ENCODE measurements at places on chromosomes 11 and 22.
A peak's percentile ranks its signal among the peaks of the same experiment; 100 is the strongest.

DNA sequence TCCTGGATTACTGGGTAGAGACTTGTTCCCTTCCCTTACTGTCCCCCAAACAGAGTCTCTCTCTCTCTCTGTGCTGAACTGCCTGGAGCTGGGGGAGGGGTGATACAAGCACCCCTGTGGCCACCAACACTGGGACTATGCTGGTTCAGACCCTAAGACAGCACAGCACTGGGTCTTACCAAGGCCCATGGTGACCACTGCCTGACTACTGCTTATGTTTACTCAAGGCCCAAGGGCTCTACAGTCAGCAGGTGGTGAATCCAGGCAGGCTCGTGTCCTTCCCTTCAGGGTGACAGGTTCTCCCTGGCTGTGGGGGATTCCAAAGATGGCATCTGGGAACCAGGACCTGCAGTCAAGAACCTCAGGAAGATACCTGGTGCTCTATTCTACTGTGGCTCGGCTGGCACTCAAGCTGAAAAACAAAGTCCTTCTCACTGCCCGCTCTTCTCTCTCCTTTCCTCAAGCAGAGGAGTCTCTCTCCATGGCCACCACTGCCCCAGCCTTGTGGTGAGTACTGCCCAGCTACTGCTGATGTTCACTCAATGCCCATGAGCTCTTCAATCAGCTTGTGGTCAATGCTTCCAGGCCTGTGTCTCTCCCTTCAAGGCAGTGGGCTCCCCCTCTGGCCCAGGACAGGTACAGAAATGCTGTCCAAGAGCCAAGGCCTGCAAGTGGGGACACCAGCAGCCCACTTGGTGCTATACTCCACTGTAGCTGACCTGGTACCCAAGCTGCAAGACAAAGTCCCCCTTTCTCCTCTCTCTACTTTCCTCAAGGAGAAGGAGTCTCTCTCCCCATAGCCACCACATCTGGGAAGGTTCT, 41.8 kb upstream of the SHANK2 start:
- DNase-seq: no peak

DNA sequence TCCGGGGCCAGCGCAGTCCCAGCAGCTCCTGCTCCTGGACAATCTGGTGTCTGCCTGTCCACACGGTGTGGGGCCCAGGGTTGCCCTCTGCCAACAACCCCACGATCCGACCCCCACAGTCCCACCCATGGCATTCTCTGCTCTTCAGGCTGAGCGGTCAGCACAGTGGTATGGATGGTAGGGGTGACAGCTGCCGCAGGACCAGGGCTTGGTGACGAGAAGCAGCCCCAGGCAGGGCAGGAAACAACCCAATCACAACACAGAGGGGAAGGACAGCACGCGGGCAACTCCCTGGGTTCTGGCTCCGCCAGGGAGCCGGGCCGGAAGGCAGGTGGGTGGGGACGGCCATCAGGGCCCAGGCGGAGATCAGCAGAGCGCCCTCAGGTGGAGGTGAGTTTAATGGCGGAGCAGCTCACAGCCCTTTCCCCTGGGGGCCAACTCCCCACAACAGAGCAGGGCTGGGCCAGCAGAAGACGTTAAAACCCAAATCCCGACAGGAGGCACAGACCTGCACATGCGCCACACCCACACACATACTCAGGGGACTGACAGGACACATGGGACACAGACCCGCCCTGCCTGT, 5.3 kb upstream of the CHADL start:
- no peak for DNase-seq

GRCh38 chr11:95519912-95520311, 269.7 kb downstream of the FAM76B start:
- no peak for DNase-seq

- no peak for DNase-seq
These were observed 9.9 kb upstream of the CASP12 start for GRCh38 chr11:104908186-104908531.

- peak; percentile 18 for DNase-seq
These were observed 42.9 kb downstream of the IRAG1 start for GRCh38 chr11:10650630-10651029.

DNA sequence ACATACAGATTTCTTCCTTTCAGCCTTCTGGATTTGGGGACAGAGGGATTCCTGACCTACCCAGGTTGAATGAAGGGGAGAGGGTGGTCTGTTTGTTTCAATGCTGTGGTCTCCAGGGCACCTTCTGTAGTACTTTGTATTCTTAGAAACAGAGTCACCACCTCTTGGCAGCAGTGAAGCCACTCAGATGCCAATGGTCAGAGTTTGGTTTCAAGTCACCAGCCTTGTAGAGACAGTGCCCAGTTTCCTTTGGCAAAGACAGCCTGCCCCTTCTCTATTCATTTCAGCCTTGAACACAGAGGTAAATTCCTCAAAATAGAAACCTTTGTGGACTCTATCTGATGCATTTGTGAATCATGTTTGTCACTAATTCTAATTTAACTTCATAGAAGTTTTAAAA, 111.7 kb upstream of the RASSF10 start:
- no peak for DNase-seq

- no peak for DNase-seq
These were observed 42.7 kb downstream of the LGR4 start for GRCh38 chr11:27429761-27430393.

- DNase-seq: no peak
These were observed 3.3 kb downstream of the RAB38 start for GRCh38 chr11:88171982-88172381.

DNA sequence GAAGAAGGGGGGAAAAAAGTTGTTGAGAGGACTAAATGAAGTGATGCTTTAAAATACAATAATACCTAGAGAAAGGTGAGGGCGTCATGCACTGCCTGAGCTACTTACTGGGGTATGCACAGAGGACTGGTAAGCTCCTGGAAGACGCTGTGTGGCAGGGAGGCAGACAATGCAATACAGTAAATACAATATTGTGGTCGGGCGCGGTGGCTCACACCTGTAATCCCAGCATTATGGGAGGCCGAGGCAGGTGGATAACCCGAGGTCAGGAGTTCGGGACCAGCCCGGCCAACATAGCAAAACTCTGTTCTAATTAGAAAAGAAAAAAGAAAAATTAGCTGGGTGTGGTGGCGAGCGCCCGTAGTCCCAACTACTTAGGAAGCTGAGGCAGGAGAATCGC, 683 bp upstream of the SYTL2 start:
- DNase-seq: no peak

DNA sequence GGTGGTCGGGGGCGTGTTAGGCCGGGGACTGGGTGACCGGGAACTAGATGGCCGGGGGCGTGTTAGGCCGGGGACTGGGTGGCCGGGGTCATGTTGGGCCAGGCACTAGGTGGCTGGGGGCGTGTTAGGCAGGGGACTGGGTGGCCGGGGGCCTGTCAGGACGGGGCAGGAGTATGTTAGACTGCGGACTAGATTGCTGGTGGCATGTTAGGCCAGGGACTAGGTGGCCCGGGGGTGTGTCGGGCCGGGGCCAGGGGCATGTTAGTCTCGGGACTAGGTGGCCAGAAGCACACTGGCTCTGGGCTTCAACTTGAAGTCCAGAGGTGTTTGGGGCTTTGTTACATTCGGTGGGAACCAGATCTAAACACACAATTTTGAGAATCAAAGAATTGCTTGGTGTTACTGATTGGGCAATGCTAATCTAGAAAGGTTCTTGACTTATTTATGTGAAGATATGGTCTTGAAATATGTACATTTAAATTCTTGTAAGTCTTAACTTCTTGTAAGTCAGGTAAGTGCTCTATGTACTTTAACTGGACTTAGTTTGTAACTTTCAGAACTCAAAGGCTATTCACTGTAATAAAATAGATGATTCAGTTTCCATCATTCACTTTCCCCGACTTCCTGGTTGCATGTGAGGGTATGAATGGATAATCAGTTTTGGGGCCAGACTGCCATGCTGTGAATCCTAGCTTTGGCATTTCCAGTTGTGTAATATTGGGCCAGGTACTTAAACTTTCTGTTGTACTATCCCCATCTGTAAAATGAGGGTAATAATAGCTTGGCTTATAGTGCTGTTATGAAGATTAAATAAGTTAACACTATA, 1.1 kb downstream of the EXT2 start:
- no peak for DNase-seq

- no peak for DNase-seq
These were observed 16.4 kb downstream of the DAGLA start for GRCh38 chr11:61696602-61697001.

DNA sequence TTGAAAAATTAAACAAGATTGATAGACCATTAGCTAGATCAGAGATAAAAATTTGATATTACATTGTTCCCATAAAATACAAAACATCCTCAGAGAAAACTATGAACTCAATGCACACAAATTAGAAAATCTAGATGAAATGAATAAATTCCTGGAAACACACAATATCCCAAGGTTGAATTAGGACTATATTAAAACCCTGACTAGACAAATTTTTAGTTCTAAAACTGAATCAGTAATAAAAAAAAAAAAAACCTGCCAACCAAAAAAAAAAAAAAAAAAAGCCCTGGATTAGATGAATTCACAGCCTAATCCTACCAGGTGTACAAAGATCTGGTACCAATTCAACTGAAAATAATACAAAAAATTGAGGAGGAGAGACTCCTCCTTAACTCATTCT, 5.5 kb upstream of the OR8K1 start:
- no peak for DNase-seq

DNA sequence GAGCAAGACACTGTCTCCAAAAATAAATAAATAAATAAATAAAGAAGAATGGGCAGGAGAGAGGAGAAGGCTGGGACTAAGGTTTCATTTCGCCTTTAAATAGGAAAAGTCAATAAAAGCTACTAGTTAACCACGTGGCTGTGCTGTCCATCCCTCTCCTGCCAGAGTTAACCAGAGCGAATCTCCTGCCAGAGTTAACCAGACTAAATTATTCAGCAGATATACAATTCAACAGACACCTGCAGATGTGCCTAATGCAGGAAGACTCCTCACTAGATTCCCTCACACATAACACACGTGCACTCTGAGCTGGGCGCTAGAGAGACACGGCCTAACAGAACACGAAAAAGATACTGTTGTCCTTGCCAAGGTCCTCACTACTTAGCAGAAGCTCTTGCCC, 156.1 kb downstream of the IGLL1 start:
- DNase-seq: no peak

DNA sequence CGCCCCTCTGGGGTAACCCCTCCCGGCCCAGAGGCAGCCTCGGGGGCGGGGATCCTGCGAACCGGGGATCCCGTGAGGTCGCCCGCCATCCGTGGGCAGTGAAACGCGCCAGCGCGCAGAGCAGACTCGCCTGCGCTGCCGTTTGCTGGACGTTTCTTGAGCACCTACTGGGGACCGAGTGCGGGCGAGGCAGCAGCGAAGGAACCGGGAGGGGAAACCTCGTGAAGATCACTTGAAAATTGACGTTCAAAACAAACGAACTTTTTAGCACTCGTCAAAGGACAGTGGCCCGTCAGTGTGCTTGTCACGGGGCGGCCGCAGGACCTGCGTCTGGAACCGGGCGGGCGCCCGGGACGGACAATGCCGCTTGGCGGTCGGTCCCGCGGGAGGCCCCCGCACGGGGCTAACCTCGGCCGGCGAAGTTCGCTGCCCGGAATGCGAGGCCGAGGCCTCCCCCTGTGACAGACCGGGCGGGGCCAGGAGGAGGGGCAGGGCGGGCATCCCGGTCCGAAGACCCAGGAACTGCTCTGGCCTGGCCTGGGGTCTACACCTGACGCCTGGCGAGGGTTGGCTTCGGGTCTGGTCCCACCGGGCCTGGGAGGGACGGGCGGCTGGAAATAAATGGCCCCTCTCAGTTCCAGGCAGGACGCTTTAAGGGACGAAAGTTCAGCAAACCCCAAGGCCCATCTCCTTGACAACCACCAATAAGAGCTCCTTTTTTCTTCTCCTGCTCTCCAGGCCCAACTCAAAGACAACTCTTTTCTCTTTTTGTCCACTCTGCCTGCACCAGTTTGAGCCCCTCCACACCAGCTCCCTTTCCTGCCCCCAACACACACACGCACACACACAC, 723 bp upstream of the SCUBE1 start:
- DNase-seq: no peak
